ENCODE measurements at places on chromosomes 11 and 22. TPM values are rescaled to one million over a fixed set of nuclear protein-coding genes. Genes with fewer than 3 reads are reported as not detected.

Gene ENDOD1
- total RNA-seq, result 23.9 TPM

Gene UBQLN3
- under 0.01 TPM for total RNA-seq

Gene FIBIN
- total RNA-seq, result 51.4 TPM

Gene MRGPRF
- 29.9 TPM for total RNA-seq

Gene TPP1
- 42.2 TPM for total RNA-seq

Gene CD248
- total RNA-seq, result 60.8 TPM

Gene JAML
- not detected for total RNA-seq

Gene NEFH
- 0.09 TPM for total RNA-seq

Gene MRGPRE
- total RNA-seq, result not detected

Gene SLC22A8
- total RNA-seq, result not detected

Gene CEND1
- total RNA-seq, result 0.85 TPM

Gene BLID
- total RNA-seq, result 4.3 TPM

Gene GAS2L1
- 4.0 TPM for total RNA-seq

Gene DKK3
- 371 TPM for total RNA-seq

Gene VPREB1
- not detected for total RNA-seq

Gene TP53I11
- total RNA-seq, result 11.5 TPM

Gene MS4A6E
- not detected for total RNA-seq

Gene PNPLA5
- total RNA-seq, result not detected

Gene PHLDA2
- 1.6 TPM for total RNA-seq

Gene ARAP1
- 104 TPM for total RNA-seq

Gene C22orf15
- 3.0 TPM for total RNA-seq

Gene SHANK2
- 3.6 TPM for total RNA-seq

Gene HEPHL1
- total RNA-seq, result 0.14 TPM

Gene TLCD5
- total RNA-seq, result 7.0 TPM

Gene RFPL3
- total RNA-seq, result not detected

Data from smooth muscle cell of bladder (primary cell).